Fibroblast of villous mesenchyme (primary cell): ENCODE measurements at places on chromosomes 12 and 14. TPM values are rescaled to one million over a fixed set of nuclear protein-coding genes. Genes with fewer than 3 reads are reported as not detected.

Gene A2M
- total RNA-seq, result 14.7 and 20.9 TPM in 2 replicates

Gene DNAH10
- total RNA-seq, result 0.43 and 0.64 TPM in 2 replicates

Gene E2F7
- 10.4 and 17.4 TPM in 2 replicates for total RNA-seq

Gene BDKRB1
- 5.8 and 15.1 TPM in 2 replicates for total RNA-seq

Gene AKAP5
- 1.9 and 3.0 TPM in 2 replicates for total RNA-seq

Gene SRRM4
- not detected in 2 replicates for total RNA-seq

Gene TOMM20L
- total RNA-seq, result not detected in 2 replicates

Gene PPP1R1A
- total RNA-seq, result not detected in 2 replicates

Gene ANO4
- 8.4 and 13.8 TPM in 2 replicates for total RNA-seq

Gene NID2
- 146 and 259 TPM in 2 replicates for total RNA-seq

Gene SYCP3
- total RNA-seq, result under 0.01 and 0.32 TPM in 2 replicates

Gene SLC7A7
- total RNA-seq, result 3.9 and 5.5 TPM in 2 replicates

Gene CACNA2D4
- total RNA-seq, result 0.97 and 1.7 TPM in 2 replicates

Gene NOXRED1
- under 0.01 TPM in 2 replicates for total RNA-seq

Gene MYBPC1
- not detected in 2 replicates for total RNA-seq

Gene CIDEB
- 1.3 and 3.0 TPM in 2 replicates for total RNA-seq

Gene KIF5A
- 0.86 and 1.3 TPM in 2 replicates for total RNA-seq

Gene PPP1R3E
- total RNA-seq, result 3.0 and 5.8 TPM in 2 replicates

Gene TRHDE
- total RNA-seq, result 20.9 and 33.7 TPM in 2 replicates

Gene FAM222A
- 0.32 and 0.43 TPM in 2 replicates for total RNA-seq

Gene GPR135
- total RNA-seq, result 3.9 and 6.5 TPM in 2 replicates

Gene RFX4
- not detected in 2 replicates for total RNA-seq

Gene FAIM2
- total RNA-seq, result 3.0 and 3.9 TPM in 2 replicates

Gene PTCSC3
- not detected in 2 replicates for total RNA-seq

Gene NUAK1
- total RNA-seq, result 82.8 and 84.6 TPM in 2 replicates

Gene GUCY2C
- total RNA-seq, result not detected in 2 replicates

Gene IPO8
- total RNA-seq, result 26.7 and 35.4 TPM in 2 replicates

Gene PRH2
- 0.32 and 0.43 TPM in 2 replicates for total RNA-seq

Gene NELL2
- 0.86 TPM in 1 of 2 replicates, not detected in the other for total RNA-seq

Gene CCND2
- 7.1 and 20.3 TPM in 2 replicates for total RNA-seq

Gene TAS2R42
- not detected in 2 replicates for total RNA-seq

Gene PTGER2
- total RNA-seq, result 1.3 and 5.2 TPM in 2 replicates

Gene SYNE2
- total RNA-seq, result 13.4 and 15.8 TPM in 2 replicates
